NCI-H187 treated with DMSO at 0.1 percent for 48 hours (cell line): ENCODE measurements at places on chromosomes 7 and 10.

DNA sequence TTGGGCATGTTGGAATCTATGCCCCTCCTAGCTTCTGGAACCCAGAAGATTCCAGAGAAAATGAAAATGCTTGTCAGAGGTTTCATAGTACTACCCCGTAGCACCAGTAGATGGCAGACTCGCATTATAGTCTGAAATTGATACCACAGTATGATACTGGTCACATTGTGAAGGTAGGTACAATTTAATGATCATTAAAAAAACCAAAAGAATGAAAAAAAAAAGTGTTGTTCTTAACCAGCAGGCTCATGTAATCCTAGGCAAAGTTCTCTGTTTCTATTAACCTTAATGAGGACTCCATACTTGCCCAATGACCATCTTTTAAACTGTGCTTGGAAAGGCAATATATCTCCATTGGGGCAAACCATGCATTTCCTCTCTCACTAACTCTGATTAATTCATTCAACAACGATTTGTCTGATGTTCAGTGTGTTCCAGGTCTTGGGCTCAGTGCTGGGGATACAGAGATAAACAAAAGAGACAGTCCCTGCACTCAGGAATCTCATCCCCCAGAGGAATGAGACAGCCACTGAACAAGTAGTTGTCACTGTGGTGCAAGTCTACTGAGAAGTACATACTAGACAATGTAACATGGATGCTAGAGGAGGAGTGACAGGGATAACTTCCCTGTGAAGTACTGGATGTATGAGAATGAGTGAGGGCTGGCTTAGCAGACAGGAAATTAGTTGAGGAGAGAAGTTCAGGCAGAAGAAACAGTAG, 223.5 kb upstream of the PHYHIPL start:
- no peak for DNase-seq

DNA sequence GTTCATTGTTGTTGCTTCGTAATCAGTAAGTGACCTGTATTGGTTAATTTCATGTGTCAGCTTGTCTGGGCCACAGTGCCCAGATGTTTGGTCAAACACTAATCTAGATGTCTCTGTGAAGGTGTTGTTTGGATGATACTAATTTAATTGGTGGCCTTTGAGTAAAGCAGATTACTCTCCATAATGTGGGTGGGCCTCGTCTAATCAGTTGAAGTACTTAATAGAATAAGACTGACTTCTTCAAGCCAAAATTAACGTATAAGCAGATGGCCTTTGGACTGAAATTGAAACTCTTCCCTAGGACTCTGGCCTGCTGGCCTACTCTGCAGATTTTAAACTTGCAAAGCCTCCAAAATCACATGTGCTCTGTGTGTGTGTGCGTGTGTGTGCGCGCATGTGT, 245.7 kb downstream of the GFRA1 start:
- no peak for DNase-seq

DNA sequence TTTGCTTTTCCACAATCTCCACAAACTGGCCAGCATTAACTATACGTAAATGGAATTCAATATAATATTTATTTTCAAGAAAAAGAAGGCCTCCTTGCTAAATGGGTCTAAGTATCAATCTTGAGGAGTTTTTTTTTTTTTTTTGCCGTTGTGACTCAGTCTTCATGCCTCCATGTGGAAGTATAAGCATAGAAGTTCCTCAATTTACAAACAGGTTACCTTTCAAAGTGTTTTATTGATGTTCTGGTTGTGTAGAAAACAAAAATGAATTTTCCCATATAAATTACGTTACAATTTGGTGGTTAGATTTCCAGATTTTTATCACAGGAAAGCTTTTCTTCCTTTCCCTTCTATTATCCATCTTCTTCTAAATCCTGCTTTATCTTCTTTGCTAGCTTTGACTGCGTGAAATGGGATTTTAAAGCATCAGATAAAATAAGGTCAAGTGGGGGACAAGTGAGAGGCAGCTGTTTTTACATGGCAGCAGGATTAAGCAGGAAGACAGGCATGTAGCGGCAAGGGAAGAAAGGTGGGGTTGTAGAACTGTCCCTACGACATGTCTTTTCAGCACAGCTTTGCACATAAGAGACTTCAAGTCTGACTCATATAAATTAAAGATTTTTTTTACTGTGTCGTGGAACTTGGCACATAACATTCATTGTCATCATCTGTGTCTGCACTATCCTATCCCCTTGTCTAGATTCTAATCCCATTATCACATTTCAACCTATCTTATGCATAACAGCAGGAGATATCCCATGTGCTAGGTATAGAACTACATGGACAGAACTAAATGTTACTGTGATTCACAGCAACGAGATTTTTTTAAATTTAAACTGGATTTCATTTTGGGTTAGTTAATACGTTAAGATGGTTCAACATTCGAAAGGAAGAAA, 135.3 kb upstream of the FAM3C start:
- DNase-seq: no peak

GRCh38 chr7:11427686-11428273, 404.2 kb downstream of the THSD7A start:
- peak; percentile 7 for DNase-seq

DNA sequence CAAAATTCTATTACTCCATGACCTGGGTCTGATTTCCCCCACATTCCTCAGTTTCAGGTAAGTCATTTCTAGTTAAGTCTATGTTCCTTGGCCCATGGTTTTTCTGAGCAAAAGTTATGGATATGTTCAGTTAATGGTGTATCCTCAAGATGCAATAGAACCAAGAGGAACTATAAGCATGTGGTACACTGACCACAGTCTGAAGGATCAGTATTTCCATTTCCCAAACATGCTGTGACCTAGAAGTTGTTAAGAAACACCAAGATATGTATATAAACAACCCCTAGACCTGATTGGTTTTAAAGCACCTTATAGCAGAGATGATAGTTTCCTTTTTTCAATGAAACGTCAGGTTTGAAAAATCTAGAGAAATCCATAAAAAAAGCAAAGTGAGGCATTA, 94.2 kb upstream of the ABCB5 start:
- no peak for DNase-seq

DNA sequence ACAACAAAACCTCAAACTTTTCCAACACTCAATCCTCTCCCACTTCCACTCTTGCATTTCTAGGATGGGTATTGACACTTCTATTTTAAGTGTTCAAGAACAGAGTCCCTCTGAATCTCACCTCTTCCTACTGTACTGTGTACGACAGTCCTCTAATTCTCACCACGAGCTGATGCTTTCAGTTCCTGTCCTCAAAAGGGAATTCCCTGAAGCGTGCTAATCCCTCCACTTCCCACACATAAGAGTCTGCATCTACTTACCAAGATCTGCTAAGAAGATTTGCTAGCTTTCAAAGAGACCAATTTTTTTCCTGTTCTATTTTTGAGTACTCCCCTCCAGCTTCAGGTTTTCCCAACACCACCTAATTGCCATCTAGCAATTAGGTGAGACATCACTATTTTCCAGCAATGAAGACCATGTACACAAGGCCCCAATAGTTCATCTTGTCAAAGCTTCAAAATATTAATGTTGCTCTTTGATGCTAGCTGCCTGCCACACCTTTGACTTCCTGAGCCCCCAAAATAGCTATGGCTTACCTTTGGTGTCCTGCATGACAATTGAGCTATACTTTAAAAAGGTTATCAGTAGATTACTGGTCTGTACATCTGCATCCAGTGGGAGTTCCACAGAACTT, 54.4 kb downstream of the ARMH3 start:
- no peak for DNase-seq
